ENCODE measurements at places on chromosomes 3 and 15.

DNA sequence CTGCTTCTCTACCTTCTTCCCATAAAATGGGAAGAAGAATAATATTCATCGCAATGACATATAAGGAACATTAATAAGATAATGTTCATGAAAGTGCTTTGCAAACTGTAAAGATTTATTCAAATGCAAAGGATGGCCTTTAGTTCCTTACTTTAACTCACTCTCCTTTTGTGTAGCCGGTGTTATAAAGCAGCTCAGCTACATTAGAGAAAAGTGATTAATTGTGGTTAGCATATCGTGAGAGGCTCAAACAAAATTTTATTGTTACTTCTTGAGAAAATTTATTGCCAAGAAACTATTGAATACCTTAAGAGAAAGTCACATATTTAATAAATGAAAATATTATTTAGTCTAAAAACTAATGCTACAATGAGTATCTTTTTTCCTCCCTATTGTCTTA, 250.7 kb upstream of the NR2E3 start:
- DNase-seq, result no peak

- peak; percentile 5 for DNase-seq
These were observed 66.4 kb upstream of the NR2E3 start for GRCh38 chr15:71743861-71744382.

DNA sequence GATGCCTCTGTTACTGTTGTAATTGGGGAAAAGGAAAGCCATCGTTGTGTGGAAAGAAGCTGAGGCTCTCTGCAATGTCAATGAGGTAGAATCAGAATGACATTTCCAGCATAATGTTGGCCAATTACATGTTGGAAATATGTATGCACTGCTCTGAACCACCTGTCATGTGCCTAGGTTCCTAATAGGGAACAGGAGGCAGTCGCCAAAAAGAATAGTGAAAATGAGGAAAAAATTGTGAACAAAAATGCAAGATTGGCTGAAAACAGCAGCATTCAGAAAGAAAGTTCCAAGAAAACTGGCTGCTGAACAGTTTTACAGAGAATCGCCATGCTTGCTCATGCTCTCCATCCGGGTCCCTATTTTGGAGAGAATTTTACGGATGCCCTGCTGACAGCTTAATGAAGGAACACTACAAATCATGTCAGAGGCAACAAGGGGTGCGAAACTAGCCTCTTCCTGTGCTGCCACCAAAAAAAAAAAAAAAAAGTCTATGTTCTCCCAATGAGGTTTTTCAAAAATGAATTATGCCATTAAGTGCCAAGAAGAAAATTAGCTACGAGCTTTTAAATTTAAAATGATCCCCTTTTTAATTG, 305.9 kb upstream of the ARRDC4 start:
- no peak for DNase-seq

- DNase-seq, result no peak
These were observed 520 bp downstream of the ZNF654 start for GRCh38 chr3:88059380-88060170.

DNA sequence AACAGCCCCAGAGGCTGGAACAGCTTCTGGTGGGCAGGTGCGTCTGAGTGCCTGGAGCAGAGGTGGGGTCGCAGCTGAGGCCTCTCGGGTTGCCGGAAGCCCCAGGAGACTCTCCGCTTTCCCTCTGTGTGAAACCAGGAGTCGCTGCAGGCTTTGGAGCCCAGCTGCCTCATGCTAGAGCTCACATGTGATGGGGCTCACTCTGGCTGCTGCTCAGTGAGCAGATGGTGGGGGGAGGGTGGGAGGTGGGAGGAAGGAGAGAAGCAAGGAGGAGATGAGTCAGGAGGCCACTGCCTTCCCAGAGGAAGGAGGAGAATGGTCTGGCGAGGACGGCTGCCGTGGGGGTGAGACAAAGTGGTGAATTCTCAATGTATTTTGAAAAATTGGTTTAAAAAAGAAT, 290.1 kb upstream of the CHRNA7 start:
- DNase-seq, result no peak

DNA sequence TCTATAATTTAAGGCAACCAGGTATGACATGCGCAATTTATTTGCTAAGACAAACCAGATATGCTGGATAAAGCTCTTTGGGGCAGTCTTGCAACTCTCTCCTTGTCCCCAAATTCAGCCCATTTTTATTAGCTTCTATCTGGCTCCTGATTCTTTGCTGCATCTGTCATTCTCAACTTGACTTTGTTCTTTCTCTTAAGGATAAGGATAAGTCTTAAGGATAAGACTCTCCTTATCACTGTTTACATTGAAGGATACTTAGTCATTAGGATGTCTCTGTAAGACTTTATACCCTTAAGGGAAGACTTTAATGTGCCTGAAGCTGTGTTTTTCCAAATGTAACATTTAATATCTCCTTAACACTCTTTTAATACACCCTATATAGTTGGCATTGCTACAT, 49.2 kb downstream of the ALCAM start:
- no peak for DNase-seq

- no peak for DNase-seq
These were observed 105.9 kb downstream of the B3GALNT1 start for GRCh38 chr3:160999274-160999673.

DNA sequence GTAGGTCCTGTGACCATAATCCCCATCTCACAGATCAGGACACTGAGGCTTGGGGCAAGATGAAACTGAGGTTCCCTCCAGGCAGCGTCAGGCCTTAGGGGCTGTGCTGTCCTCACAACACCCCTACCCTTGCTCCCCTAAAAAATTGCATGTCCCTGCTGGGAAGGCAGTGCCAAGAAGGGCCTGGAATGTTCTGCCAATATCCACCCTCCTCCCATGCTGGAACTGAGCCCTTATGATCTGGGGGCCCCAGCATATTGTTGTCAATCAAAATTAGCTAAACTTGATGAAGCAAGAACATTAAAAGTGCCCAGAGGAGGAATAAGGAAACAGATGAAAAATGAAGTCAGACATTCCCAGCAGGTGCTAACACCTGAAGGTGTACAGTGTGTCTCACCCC, 13.4 kb upstream of the RTP3 start:
- no peak for DNase-seq

- DNase-seq, result no peak
These were observed 619.9 kb downstream of the FOXP1 start for GRCh38 chr3:70963431-70964275.

- DNase-seq, result no peak
These were observed 163.5 kb downstream of the GOLGA6L4 start for GRCh38 chr15:84398763-84399701.

DNA sequence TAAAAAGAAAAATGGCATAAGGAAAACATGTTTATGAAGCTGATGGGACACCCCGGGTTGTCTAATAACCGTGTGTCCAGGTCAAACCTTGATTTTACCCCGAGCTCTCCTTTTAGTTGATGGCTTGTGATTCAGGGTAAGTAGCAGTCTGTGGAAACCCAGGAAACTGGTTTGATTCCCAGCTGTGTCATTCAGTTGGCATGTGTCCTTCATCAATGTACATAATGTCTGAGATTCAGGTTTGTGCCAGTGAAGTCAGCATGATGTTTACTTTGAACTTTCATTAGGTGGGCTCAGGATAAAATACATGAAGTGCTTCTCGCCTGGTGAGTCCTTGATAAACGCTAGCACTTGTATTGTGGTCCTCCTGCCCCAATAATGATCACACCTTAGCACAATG, 4.3 kb upstream of the COPG1 start:
- no peak for DNase-seq

DNA sequence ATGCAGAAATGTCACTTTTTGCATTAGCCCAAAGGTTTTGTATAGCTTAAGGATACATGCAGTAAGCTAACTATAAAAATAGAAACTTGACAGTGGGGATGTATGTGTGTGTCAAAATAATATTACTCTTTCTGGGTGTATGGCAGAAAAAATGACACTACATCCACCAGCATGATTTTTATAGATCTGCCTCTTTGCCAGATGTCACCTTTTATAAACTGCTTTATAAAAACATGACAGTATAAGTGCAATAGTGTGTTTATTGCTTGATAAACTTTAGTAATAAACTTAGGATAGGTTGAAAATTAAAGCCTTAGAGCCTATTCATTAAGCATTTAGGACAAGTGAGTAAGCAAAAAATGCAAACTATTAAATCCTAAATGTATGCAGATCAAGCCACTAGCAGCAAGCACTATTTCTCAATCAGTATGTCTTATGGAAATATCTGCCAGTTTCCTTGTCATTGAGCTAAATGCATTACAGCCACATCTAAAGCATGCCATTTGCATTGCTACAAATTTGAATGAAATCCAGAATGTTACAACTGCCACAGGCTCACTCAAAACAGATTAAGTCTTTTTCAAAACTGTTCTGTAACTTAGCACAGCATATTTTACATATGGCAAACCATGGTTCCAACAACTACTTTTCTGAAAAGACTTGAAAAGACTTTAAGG, 935.0 kb downstream of the FHIT start:
- DNase-seq, result no peak

DNA sequence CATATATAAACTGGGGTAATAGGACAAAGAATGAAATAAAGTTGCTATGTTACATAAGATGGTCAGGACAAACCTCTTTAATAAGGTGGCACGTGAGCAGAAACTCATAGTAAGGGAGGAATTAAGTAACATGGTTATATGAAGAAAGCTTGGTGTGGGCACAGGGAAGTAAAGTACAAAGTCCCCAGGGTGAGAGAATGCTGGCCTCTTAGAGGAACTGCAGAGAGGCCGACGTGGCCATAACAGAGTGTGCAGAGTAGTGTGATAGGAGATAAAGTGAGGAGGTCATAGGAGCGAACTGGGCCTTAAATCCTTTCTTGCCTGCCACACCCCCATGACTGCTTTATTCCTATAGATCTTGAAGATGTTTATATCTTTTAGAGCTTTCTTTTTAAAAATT, 17.4 kb upstream of the RBMS3 start:
- DNase-seq, result no peak

DNA sequence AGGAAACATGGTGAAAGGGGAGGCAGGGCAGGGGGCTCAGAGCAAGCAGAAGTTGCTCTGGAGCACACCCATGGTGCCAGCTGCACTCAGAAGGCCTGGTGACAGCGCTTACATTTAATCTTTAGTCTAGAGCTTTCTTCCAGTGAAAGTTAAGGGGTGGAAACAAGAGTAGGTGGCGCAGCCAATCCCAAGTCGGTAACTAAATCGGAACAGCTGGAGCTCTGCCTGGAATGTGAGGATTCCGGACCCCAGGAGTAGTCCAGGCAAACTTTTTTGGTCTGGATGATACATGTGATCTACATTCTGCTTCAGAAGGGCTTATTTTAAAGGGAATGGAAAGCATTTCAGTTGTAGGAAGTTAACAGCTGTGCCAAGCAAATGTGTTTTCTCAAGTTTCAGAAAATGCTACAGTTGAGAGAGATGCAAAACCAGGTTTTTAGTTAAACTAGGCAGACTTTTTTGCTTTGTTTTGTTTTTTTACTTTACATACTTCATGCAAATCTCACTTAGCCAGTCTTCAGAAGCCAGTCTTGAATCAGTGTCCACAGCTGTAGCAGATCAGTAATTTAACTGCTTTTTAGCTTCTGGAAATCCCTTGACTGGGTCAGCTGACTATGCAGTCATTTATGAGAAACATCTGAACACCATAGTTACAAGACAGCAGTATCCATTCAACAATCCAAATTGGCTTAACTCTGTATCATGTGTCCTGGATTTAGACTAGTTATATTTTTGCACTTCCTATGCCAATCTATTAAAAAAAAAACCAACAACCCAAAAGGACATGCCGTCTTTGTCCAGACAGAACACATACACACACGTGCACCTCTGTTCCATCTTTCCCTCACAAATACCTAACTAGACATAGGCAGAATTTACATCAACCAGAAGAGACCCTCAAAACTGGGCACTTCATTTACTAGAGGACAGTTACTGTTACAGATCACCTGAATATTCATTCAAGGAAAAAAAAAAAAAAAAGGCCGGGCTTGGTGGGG, 33.2 kb downstream of the ZNF106 start:
- no peak for DNase-seq
